ENCODE measurements at places on chromosomes 13 and 19.

DNA sequence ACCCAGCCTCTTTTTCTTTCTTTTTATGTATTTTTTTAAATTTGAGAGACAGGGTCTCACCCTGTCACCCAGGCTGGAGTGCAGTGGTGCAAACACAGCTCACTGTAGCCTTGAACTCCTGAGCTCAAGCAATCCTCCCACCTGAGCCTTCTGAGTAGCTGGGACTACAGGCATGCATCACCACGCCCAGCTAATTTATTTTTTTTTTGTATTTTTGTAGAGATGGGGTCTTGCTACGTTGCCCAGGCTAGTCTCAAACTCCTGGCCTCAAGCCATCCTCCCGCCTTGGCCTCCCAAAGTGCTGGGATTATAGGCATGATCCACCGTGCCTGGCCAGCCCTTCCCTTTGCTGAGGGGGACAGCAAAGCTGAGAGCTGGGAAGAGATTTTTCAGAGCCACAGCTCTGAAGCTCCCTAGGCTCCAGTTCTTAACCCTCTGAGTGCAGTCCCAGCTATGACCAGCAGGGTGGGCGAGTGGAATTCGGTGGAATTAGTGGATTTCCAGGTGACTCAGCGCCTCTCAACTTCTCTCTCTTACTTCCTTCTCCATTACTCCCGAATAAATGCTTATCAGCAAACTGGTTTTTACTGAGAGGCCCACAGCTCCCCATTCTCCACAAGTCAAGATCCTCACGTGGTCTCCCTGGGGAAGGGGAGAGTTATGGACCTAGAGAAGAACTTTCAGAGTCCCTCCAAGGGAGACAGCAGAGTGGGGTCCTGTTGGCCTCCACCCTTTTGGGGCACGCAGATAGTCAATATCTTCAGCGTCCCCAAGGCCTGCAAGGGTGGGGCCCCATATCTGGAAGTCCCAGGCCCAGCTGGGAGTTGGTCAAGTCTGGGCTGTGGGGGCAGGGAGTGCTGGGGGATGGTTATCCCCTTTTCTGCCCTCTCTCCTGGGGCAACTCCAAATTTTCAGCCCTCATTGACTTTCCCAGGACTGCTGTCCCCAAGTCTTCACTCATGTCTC, 1.2 kb downstream of the BLVRB start:
- DNase-seq = peak; percentile 24

GRCh38 chr13:45718992-45719391, 16.9 kb downstream of the CBY2 start:
- no peak for DNase-seq

- DNase-seq = no peak
These were observed 453.5 kb downstream of the TDRD3 start for GRCh38 chr13:60850526-60850925.

DNA sequence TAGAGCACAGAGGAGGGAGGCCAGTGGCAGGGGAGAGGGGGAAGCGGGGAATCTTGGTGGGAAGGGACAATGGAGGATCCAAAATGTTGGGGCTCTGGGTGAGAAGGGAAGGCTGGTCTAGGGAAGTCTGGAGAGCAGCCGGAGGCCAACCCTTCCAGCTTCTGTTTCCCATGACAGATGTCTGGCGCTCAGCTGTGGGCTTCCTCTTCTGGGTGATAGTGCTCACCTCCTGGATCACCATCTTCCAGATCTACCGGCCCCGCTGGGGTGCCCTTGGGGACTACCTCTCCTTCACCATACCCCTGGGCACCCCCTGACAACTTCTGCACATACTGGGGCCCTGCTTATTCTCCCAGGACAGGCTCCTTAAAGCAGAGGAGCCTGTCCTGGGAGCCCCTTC, 1.1 kb downstream of the PSENEN start:
- no peak for DNase-seq

- no peak for DNase-seq
These were observed 125.3 kb downstream of the TM9SF2 start for GRCh38 chr13:99626461-99627082.

GRCh38 chr19:10260141-10260584, 8.1 kb downstream of the MRPL4 start:
- no peak for DNase-seq

GRCh38 chr19:6185835-6186834, 50.7 kb downstream of the ACSBG2 start:
- DNase-seq = no peak

DNA sequence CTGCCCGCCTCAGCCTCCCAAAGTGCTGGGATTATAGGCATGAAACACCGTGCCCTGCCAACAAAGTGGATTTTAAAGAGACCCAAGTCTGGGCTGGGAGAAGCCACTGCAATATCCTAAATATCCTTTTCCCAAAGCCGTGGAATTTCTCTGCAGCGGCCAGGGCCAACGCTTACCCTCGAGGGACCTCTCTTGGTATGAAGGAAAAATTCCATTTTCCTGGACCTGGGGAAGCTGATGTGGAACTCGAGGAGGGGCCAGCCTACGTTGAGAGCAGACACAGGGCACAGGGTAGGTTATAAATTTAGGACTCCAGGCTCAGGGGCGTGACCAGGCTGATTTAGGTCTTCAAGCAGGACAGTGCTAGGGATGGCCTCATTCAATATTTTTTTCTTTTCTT, 17.7 kb upstream of the UPF1 start:
- no peak for DNase-seq

GRCh38 chr19:56476651-56477428, at the start of gene ZNF667:
TSS of gene ZNF667 (minus strand) at chr19:56477345. CDS start at chr19:56462370, 14,975 bp downstream.
- DNase-seq = peak; percentile 61

DNA sequence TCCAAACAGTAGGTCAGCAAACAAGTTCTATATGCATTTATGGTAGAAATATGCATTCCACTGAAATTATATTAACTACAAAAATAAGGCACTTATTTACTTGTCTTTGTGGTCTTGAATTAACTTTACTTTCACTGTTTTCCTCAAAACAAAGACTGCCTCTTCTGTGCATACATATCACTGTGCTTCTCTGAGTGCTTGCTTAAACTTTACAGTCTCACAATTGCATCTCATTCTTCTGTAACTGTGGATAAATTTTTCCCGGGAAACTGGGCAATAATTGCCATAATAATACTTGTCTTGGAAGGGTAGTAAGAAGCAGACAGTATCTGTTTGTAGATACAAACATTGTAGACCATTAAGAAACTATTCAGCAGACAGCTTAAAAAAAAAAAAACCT, 38.4 kb downstream of the EFNB2 start:
- DNase-seq = no peak

DNA sequence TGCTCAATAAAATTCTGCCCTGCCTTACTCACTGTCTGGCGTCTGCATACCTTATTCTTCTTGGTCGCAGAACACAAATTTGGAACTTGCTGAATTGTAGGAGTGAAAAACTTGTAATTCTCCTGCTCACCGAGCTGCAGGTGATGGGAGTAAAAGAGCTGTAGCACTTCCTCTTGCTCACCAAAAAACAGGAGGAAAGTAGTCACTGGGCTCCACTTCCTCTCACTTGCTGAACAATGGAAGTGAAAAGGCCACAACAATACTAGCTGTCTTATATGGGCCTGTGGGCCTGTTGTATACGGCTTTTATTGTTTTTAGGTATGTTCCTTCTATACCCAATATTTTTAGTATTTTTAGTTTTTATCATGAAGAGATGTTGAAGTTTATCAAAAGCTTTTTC, 978.7 kb downstream of the SLITRK5 start:
- no peak for DNase-seq

DNA sequence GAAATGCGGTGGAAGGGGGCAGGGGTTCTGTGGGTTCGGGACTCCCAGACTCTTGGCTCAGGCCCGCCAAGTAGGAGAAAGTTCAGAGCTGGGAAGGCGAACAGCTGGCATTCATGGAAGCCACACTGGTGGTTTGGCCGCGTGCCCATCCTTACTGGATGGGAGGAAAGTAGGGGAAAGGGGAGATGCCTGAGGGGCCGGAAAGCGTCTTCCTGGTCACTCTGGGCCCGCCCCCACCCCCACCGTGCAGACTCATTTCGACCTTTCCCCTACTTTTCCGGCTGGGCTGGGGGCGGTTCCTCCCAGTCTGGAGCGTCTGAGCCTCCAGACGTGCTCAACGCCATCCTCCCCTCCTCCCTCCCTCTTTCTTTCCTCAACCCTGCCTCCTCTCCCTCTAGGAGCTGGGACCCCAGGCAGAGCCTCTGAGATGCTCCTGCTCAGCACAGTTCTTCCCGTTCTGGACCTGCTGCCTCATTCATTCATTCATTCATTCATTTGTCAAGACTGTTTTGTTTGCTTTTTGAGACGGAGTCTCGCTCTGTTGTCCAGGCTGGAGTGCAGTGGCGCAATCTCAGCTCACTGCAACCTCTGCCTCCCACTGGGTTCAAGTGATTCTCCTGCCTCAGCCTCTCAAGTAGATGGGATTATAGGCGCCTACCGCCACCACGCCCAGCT, 3.5 kb downstream of the ANGPTL4 start:
- no peak for DNase-seq

- DNase-seq = no peak
These were observed 3.7 kb downstream of the PSG9 start for GRCh38 chr19:43265664-43266025.

DNA sequence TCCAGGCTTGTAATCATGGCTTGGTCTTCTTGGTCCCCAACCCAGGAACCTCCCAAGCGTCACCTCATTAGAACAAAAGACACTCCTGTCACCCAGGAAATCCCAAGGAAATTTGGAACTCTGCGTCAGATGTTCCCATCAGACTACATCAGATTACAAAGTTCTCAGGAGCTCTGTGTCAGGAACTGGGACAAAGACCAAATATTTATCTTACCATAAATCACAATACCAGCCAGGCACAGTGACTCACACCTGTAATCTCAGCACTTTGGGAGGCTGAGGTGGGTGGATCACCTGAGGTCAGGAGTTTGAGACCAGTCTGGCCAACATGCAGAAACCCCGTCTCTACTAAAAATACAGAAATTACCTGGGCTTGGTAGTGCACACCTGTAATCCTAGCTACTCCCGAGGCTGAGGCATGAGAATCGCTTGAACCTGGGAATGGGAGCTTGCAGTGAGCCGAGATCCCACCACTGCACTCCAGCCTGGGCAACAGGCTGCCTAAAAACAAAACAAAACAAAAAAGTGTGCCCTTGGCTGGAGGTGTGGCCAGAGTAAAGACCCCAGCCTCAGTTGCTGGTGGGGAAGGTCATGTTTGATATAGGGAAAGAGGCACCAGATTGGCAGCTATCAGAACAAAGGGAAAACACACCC, 16.7 kb upstream of the CCDC124 start:
- DNase-seq = no peak

DNA sequence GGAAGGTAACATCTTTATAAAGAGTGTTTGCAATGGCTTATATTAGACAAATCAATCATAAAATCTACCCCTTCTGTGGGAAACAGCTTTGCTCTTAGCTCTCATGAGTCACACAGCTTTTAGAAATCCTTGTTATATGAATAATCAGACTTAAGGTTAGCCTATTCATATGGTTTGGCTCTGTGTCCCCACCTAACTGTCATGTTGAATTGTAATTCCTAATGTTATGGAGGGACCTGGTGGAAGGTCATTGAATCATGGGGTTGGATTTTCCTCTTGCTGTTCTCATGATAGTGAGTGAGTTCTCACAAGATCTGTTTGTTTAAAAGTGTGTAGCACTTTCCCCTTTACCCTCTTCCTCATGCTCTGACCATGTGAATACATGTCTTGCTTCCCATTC, 704.2 kb upstream of the KLHL1 start:
- DNase-seq = no peak

- no peak for DNase-seq
These were observed 50.8 kb upstream of the FREM2 start for GRCh38 chr13:38636073-38636472.

GRCh38 chr13:32116210-32116609, 84.6 kb downstream of the FRY start:
- peak; percentile 43 for DNase-seq

DNA sequence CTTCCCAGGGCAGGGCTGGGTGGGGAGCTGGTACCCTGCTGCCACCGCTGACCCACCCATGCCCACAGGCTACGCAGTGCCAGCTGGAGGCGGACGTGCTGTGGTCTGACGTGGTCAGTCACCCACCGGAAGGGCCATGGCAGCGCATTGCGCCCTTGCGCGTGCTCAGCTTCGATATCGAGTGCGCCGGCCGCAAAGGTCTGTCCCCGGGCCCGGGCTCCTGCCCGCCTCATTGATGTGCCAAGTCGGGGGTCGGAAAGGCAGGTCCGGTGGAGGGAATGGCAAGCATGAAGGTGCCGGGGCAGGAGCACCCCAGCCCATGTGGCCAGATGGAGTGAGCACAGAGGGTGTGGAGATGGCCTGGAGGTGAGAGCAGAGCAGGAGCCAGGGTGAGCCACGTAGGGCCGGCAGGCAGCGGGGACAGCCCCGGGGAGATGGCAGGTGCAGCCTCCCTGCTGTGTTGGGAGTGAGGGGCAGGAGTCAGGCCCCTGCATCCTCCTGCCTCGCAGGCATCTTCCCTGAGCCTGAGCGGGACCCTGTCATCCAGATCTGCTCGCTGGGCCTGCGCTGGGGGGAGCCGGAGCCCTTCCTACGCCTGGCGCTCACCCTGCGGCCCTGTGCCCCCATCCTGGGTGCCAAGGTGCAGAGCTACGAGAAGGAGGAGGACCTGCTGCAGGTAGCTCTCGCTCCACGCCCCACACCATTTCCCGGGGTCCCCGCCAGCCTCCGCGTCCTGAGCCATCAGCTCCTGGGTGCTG, 16.0 kb upstream of the SPIB start:
- no peak for DNase-seq

DNA sequence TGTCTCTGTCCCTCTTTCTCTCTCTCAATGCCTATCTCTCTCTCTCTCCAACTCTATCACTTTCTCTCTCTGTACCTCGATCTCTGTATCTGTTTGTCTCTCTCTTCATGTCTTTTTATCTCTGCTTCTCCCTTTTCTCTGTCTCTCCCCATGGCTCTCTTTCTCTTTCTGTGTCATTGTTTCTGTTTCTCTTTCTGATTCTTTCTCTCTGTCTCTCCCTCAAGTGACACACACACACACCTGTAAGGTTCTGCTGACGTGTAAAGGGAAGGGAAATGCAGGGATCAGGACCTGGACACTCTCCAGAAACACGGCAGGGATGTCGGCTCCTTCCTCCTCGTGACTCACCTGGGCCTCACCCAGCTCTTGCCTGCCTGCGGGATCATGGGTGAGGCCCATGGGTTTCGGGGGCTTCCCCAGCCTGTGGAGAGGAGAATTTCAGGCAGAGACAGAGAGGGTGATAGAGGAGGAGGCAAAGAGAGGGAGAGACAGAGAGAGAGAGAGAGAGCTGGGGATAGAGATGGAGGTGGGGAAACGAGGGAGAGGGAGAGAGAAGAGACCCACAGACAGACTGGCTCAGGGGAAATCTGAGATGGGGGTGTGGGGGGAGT, 5.4 kb upstream of the PLAUR start:
- DNase-seq = no peak

DNA sequence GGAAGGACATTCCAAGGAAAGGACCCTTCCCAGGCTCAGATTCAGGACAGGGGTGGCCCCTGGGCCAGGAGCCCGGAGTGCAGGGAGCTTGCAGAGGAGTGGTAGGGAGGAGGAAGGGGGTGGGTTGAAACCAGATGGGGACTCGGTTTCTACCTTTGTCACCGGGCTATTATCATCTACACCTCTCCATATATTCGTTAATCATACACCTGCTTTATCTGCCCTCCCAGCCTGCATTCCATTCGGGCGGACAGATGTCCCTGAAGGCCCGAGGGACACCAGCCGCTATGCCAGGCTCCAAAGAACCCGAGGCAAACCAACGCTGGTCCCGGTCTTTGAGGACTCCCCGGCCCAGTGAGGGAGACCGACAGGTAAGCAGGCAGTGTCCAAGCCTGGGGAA, 15.5 kb upstream of the MYH14 start:
- DNase-seq = no peak

- peak; percentile 35 for DNase-seq
These were observed 109.5 kb downstream of the TBC1D4 start for GRCh38 chr13:75372517-75372916.

Data from KG1 (cell line).